Renal cortical epithelial cell (primary cell): ENCODE measurements at places on chromosomes 5 and 9. TPM values are rescaled to one million over a fixed set of nuclear protein-coding genes. Genes with fewer than 3 reads are reported as not detected.

DNA sequence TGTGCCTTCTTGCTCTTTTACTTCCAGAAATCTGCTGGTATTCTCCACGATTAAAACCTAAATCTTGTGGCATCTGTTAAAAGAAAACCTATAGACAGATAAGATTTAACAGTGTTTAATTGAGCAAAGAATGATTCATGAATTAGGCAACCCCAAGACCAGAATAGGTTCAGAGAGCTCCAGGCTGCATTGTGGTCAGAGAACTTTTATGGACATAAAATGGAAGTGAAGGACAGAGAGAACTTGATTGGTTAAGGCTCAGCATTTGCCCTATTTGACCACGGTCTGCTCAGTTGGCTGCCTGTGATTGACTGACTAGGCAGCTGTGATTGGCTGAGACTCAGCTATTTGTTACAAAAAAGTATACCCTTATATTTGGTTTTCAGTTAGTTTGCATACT, 10.4 kb upstream of the SLC36A2 start:
- DNase-seq = peak; percentile 77

GZMA gene
- total RNA-seq = not detected in 2 replicates

- no peak for DNase-seq
Observed at GRCh38 chr5:132433141-132433540, 57.4 kb downstream of the IRF1 start.

GRCh38 chr5:17019324-17019723, 83.2 kb upstream of the MYO10 start:
- no peak for DNase-seq

- no peak for DNase-seq
Observed at GRCh38 chr5:5359618-5360017, 62.9 kb upstream of the ICE1 start.

DNA sequence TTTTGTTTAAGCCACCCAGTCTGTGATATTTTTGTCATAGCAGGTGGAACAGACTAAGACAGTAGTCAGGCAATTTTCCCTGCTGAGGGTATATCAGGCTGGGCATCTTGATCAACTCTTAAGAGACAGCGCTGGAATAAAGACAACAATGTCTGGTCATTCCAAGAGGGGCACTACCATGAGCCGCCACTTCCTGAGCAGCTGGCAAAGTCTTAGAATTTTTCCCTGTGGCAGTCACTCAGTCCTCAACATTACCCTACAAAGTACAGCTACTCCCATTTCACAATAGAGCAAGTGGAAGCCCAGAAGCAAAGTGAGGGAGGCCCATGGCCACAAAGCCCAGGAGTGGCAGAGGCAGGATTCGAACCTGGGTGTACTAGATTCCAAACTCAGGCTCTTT, 74.8 kb downstream of the SH3PXD2B start:
- DNase-seq = no peak

PCDHB6 gene
- 0.17 and 0.40 TPM in 2 replicates for total RNA-seq

DNA sequence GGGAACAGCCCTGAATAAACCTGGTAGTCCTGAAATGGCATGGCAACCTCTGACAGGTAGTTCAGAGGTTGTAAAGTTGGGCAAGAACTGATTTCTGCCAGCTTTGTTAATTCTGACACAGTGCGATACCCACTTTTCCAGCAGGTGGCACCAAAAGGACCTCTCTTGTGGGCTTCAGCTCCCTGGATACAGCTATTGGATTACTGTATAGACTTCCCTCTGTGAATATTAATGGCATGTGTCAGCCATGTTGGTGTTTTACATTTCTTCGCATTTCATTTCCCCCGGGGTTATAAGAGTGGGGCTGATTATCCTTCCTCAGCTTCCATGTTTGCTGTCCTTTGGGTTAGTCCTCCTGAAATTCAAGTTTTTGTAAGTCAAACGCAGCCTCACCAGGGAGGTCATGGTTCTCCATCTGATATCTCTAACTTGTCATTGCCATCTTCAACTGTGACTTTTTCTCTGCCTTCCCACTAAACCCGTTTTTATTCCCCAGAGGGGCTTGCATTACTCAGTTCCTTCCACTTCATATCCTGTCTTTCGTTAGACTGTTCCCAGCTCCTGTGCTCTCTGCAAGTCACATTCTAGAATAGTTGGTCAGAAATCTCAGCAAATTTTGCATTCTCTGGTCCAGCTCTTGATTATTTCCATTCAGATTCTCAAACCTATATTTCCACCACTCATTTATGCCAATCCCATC, 135.6 kb downstream of the LIFR start:
- DNase-seq = peak; percentile 65

- DNase-seq = peak; percentile 94
Observed at GRCh38 chr9:4146293-4146692, 153.6 kb downstream of the GLIS3 start.

- peak; percentile 60 for DNase-seq
Observed at GRCh38 chr5:56676091-56676768, 139.1 kb upstream of the MAP3K1 start.

DNA sequence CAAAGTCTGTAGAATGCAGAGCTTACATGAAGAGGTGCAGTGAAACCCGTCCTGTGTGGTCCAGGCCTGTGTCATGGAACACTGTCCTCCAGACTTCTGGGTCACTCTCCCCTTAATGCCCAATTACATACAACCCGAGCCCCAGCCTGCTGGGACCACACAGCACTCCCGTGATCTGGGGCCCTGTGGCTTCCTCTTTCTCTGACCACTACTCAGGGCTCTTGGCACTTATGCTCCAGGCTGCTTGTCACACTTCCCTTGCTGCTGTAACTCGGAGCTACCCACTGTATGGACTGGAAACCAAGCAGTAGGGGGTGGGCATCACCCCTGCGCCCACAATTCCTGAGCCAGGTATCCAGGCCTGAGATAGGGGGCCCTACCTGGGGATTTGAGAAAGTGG, 10.3 kb upstream of the IL3 start:
- DNase-seq = no peak

- DNase-seq = no peak
Observed at GRCh38 chr9:6689893-6690674, 44.6 kb upstream of the GLDC start.
